Activated T-cell treated with anti-CD3 and anti-CD28 coated beads, Interleukin-2, amount 50 U/mL, for 72 hours (primary cell): ENCODE measurements at places on chromosomes 7 and 10. TPM values are rescaled to one million over a fixed set of nuclear protein-coding genes. Genes with fewer than 3 reads are reported as not detected.
A peak's percentile ranks its signal among the peaks of the same experiment; 100 is the strongest.

DNA sequence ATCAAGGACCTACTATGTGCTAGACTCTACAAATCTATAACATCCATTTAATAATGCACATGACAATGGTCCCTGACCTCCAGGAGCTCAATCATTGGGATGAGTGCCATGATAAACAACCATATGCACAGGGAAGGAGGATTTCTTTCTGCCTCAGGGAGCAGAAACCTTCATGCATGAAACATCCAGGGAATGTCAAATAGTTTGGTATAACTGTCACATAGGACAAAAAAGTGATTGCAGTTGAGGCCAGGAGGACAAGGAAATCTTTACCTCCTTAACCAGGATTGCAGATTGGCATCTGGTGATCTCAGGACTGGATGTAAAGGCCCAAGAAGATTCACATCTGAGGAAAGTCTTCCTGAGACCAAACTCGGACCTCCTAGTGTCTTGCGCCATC lies 993.1 kb downstream of the KCNMA1 start:
- DNase-seq: no peak

DNA sequence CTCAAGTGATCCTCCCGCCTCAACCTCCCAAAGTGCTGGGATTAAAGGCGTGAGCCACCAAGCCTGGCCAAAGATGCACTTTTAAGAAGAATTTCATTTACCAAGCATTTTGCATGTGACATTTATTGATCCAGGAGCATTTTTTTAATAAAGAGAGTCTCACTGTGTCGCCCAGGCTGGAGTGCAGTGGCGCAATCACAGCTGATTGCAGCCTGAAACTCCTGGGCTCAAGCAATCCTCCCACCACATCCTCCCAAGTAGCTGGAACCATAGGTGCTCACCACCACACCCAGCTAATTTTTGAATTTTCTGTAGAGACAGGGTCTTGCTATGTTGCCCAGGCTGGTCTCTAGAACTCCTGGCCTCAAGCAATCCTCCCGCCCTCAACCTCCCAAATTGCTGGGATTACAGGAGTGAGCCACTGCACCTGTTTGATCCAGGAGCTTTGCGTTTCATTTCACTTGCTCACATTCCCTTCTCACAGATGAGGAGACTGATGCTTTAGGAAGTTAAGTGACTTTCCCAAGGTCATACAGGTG lies 4.4 kb upstream of the TBL2 start:
- DNase-seq: no peak

DNA sequence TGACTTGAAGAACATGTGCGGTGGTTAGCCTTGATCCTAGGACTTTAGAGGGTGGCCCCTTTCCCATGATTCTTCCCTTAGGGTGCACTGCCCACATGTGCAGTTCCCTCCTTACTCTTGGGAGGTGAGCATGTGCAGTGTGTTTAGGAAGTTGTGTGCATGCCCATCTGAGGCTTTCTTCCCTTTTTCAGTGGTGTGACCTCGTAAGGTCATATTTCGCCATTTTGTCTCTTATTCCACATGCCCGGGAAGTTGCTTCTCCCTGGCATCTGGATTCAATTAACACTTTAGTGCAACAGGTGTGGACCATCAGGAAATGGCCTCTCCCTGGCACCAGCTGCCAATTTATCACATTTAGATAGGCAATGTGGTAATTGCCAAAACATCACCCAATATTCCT lies 380.6 kb upstream of the VSTM2A start:
- no peak for DNase-seq

GRCh38 chr7:85074992-85075391 lies 111.9 kb downstream of the SEMA3D start:
- no peak for DNase-seq

GRCh38 chr10:97759946-97760345 lies 11.9 kb downstream of the SFRP5 start:
- DNase-seq: no peak

- DNase-seq: no peak
Observed at GRCh38 chr7:158252081-158252836, 335.4 kb downstream of the PTPRN2 start.

DNA sequence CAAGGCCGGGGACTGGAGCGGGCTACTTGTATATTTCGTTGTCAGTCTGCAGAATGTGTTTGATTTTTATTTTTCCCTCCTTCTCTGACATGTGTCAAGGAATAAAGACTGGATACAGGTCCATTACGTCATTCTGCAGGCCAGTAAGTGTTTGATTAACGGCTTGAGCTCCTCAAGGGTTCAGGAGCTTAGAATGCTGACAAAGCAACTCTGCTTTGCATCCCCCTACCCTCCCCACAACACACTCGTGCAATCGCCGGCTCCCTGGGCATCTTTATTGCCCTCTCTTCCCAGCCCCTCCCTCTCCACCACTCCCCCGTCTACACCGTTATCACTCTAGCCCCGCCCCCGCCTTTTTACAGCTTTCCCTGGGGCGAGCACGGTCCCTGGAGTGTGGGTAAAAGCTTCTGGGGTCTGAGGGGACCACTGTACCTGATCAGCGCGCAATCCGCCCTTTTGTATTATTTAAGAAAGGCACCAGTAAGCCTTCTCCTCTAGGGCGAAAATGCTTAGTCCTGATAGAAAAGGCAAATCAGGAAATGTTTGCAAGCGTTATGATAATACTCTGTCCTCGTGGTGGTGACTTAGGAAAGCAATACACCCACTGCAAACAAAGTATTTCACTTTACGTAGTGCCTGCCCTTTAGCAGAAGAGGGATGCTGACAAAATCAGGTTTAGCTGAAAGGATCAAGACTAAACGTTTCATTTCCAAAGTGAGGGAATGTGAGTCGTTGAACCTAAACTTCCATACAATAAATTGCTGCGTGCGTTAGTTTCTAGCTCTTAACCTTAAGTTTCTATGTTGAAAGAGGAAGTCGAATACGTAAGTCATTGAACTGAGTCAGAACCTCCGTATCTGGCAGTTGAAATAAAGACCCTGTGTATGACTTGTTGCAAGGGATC lies 1.4 kb upstream of the CREB5 start:
- DNase-seq: peak; percentile 11

DNA sequence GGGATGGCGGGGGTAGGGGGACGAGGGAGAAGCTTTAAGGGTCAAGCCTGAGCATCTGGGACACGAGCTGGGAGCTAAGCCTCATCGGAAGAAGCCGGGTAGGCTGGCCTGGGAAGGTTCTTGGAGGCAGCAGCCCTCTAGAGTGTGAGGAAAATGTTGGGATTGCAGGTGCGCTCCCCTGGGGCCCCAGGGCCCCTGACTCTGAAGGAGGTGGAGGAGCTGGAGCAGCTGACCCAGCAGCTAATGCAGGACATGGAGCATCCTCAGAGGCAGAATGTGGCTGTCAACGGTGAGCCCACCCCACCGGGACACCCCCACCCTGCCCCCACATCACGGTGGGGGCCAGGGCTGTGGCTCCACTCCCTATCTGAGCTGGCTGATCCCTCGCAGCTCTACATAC lies 6.9 kb downstream of the ZYX start:
- DNase-seq: no peak

DNA sequence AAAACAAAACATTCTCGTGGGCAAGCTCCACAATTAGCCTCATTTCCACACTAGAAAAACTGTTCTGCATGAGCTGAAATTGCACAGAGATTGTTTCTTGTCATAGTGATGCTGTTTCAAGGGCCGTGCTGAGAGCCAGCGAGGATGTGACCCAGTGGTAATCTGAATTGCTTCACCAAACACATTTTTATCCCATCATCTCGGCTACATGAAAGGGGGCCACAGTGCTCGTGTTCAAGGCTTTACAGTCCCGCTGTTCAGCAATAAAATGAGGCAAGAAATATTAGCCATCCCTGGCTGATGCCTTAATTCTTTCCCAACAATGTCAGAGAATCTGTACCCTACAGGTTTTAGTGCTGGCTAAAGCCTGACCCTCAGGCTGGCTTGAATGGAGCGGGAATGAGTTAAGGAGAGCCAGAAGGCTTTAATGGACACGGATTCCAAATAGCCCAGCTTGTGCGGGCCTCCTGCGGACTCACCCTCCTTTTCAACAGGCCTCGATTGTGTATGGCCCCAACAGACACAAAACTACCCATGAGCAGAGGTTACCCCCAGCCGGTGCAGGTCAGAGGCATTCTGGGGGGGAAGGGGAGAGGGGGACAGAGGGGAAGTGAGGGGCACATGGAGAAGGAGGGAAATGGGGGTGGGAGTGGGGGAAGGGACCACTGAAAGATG lies 2.0 kb upstream of the GDF10 start:
- DNase-seq: no peak

DNA sequence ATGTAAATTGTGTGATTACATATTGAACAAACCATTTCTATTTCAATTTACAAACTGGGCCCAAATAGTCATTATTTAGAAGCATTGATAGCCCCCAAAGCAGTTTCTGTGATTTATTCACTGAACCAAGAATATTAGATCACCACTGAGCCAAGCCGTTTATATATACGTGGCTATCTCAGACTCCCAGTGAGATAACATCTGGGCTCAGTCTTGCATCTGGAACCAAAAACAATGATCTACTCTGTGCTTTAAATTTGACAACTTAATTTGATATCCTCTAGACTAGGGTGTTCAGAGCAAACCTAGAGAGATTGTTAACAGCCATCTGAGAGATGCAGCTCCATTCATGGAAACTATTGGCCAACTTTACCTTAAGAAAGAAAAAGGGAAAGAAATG lies 41.4 kb upstream of the BTBD16 start:
- no peak for DNase-seq

GRCh38 chr10:130018265-130018664 lies 54.2 kb upstream of the EBF3 start:
- DNase-seq: no peak

GRCh38 chr7:46752881-46753366 lies 829.0 kb downstream of the TNS3 start:
- DNase-seq: no peak

GRCh38 chr7:151025924-151026671 lies 1.8 kb upstream of the ATG9B start:
- no peak for DNase-seq

DNA sequence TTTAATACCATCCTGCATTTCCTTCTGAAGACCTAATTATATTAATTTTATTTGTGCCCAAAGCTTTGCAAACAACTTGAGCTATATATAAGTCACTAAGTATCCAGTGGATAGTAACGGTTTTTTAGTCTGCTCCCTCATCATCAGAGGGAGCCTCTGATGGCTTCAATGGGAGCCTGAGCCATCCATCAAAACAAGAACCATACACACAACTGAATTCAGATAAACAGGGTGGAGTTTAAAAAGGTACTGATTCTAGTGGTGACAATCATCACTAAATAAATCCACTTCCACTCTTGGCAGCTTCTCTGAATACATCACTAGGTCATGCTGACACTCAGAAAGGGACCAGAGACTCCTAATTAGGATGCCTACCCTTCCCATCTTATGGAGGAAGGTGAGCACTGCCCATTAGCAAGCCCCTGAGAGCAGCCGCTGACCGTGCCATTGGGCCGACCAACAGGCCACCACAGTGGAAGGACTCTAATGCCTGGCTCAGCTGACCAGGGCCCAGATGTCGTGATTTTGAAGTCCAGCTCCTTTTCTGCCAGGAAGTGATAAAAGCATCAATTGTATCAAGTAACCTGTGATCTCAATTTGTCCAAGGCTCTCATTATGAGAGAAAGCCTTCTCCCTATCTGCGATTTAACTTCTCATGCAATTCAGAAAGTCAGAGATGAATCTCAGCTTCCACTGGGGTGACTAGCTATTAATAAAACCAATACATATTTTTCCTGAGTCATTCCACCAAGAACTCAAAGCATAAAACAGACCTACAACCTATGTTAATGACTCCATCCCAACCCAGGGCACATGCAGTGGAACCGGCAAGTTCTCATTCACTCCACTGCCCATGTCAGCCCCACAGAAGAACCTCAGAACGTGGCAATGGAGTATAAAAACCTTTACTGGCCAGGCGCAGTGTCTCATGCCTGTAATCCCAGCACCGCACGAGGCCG lies 13.1 kb downstream of the VOPP1 start:
- no peak for DNase-seq

DNA sequence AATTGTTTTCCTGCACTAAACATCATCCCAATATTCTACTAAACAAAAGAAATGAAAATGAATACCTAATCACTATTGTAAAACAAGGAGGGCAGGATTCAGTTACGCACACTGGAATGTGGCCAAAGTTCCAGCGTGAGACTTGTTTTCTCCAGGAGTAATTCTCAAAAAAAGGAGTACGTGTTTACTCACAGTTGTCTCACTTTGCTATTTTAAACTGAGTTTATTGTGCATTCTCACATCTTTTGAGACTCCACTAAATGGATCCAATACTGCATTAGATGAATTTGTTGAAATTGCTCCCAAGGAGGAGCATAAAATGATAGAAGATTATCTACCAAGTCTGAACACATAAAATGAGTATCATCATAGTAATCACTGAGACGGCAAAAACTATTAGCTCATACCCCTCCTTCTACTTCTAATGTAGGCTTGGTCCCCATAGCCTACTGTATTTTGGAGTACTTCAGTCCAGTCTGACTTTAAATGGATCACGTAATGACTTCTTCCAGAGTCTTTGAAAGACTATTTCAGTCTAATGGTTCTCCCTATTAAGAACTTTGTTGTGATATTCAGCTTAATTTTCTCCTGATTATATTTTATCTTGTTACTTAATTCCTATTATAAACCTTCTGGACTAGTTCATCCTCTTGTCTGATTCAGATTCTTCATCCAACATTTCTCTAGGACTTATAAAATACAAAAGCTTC lies 3.8 kb downstream of the GRM3 start:
- DNase-seq: no peak

DNA sequence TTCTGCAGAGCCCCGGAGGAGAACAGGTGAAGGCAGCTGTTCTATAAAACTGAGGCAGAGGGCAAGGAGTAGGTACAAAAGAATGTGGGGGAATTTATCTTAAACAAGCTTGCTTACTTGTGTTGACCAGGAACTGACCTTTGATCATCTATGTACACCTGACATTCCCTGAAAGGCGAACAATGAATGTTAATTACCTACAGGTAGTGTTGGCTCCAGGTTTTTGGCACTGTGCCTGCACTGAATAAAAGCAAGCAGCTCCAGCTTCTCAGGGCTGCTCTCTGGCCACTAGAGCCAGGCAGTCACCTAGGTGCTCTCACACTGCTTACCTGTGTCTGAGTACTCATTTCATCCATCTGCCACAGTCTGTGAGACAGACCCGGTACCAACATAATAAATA lies 87.0 kb downstream of the RAPGEF5 start:
- DNase-seq: no peak

PTF1A gene
- not detected for total RNA-seq

PLCE1 gene
- 0.05 TPM for total RNA-seq
